ENCODE measurements at places on chromosomes 11 and 22.

DNA sequence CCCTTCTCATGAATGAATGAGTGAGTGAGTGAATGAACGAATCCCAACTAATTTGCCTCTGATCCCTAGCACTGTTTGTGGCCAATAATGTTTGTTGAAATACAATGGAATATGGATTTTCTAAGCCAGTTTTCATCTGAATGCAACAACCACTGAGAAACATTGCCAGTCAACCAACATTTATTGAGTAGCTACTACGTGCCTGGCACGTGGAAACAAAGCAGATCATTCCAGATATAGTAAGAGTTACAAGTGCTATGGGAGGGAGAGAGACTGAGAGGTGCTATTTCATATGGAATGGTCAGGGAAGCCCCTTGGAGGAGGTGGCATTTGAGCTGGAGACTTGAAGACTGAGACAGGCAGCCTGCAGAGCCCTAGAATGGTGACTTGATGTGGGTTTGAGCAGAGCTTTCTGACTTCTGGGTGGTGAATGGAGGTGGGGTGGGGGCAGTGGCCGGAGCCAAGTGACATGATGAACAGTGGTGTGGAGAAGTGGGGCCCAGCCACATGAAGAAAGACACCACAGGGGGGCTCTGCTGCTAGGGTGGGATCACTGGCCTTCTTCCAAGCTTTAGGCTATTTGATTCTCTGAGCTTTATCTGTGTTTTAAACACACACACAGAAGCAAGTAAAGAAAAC lies 35.1 kb upstream of the SMTN start:
- DNase-seq = no peak

DNA sequence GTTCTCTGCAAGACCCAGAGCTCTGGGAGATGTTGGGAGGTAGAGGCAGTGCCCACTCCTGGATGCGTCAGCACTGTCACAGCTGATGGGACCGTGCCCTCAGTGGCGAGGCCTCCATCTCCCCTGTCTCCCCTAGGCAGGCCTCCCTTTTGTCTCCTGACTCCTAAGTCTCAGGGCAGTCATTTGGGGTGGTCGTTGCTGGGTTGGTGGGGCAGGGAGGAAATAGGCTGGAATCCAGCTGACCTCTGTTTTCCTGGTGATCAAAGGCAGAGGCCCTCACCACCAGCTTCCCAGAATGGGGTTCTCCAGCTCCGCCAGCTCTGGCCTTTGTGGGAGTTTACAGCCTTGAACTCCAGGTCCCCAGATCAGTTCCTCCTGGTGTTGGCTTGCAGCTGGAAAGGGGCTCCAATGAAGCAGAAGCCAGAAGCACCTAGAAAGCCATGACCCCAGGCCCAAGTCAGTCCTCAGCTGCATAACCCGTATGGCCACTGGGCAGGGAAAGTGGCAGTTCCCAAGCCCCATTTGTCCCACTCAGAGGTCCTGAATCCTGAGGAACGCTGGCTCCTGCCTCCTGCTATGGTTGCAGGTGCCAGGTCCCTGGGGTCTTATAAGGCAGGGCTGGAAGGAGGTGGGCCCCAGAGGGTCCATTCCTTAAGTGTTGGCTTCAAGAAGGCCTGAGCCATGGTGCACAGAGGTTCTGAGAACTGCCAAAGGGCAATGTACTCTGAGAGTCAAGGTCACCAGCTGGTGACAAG lies 7.3 kb upstream of the FXYD2 start:
- no peak for DNase-seq

GRCh38 chr11:119367661-119368120 lies 13.8 kb downstream of the USP2 start:
- no peak for DNase-seq

GRCh38 chr11:83235825-83236224 lies 42.3 kb downstream of the ANKRD42 start:
- DNase-seq = no peak

DNA sequence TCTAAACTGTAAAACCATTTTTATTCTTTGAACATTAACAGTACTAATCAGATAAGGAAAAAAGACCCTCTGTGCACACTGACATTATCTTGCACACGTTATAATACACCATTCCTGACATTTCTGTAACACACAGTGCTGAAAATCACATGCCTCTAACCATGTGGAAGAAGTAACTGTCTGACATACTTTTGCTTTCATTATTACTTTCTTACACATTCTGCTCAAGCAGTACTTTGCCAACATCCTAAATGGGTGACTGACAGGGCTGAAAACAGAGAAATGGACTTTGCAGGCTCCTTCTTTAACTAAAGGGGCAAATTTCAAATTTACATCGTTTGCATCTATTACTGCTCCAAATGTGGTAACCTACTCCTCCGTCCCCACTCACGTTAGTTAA lies 22.8 kb upstream of the TP53AIP1 start:
- DNase-seq = no peak

GRCh38 chr11:126194121-126194543 lies 17.3 kb downstream of the RPUSD4 start:
- no peak for DNase-seq

DNA sequence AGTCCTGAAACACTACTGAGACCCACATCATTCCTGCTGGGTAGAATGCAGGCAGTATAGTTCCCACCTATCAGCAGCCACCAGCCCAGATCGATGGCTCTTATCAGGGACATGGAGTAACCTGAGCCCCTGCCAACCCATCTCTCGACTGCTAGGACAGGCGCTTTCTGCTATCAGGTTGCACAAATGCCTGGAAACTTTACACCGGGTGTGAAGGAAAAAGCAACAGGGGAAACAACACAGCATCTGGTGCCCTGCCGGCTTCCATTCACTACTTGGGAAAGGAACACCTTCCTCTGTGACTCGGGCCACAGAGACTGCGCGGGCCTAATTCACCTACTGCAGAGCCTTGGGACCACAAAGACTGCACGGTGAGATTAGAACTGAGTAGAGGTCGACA lies 18.5 kb downstream of the RBFOX2 start:
- no peak for DNase-seq

DNA sequence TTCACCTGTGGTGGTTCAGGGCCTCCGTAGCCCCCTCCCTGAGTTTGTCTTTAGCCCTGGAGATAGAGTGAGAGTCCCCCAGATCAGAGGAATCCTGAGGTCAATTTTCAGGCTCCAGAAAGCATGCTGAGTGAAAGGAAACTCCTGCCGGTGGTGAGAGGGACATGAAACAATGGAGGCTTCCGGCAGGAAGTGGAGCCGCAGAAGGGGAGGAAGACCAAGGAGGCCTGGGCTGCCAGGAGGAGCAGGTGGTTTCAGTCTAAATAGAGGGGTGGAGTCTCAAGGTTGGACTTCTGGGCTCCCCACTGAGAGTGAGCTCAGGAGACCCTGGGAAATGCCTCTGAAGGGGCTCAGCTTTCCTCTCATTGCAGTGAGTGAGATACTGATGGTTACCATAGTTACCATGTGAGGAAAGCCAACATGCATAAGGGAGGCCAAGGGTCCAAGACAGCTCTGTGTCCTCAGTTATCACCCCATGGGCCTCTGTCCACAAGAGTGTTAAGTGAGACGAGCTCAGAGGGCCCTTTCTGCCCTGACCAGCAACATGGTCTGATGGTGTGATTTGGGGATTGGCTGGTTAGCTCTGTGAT lies 10.7 kb downstream of the SLCO2B1 start:
- no peak for DNase-seq

DNA sequence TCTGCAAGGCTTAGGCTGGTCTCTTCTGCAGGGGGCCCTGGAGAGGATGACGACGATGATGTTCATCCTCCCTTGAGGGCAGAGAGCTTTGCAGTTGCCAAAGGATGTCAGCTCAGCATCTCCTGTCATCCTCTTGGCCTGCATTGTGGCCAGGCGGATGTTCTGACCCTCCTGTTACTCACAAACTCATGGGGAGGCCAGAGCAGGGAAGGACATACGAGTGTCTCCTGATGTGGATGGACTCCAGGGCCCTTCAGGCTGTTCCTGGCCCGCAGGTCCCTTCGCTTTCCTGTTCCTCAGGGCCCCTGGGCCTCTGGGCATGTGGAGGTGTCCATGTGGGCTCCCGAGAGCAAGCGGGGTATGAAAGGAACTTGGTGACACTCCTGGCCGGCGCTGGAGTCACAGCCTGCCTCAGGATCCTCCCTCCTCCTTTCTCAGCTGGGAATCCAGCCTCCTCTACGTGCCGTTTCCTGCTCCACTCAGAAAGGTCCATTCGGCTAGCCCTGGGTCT lies 8.5 kb downstream of the ADORA2A start:
- no peak for DNase-seq

GRCh38 chr11:61666684-61667297 lies 13.4 kb upstream of the DAGLA start:
- DNase-seq = no peak

GRCh38 chr22:49487950-49488349 lies 339.7 kb downstream of the BRD1 start:
- no peak for DNase-seq

DNA sequence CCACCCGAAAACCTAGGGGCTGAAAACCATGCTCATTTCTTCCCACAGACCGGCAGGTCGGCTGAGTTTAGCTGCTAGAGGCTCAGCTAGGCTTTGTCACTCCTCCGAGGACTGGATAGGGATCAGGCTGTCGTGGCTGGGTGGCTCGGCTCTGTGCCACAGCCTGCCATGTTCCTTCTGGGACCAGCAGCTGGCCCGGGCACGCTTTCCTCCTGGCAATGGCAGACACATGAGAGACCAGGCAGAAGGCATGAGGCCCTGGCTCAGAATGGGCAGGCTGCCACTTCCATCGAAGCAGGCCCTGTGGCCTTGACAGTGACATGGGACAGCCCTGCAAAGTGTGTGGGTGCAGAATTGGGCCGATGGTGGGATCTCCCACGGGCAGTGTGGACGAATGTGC lies 20.9 kb downstream of the PARVG start:
- no peak for DNase-seq

DNA sequence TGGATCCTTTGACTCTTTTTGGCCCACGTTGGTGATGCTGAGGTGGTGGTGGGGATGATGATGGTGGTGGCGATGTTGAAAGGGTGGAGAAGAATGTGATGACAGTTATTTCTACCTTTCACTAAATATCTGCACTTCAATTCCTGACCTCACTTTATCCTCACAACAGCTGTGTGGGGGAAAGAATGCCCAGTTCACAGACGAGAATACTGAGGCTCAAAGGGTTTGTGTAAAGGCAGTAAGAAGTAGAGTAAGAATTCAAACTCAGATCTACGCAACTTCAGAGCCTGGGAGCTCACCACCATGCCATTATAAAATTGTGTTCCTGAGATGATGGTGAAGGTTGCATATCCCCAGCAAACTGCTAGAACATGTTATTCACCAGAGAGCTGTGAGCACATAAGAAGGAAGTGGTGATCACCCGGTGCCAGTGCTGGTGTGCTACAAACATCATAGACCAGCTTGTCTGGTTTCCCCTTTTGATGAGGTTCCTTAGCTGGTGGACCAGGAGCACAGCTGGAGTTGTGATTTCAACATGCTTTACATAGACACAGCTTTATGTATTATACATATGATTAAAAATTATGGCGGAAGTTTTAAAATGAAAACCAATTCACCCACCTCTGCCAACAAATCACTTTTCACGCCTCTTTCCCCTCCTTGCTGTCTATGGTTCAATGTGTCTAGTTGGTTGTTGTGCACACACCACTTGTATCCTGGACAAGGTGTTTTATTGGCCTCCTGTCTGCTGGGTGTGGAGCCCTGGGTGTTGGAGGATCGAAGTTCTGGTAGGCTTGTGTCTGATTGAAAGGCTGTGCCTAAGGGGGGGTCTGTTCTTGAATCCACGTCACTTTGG lies 6.2 kb downstream of the ST14 start:
- DNase-seq = no peak

DNA sequence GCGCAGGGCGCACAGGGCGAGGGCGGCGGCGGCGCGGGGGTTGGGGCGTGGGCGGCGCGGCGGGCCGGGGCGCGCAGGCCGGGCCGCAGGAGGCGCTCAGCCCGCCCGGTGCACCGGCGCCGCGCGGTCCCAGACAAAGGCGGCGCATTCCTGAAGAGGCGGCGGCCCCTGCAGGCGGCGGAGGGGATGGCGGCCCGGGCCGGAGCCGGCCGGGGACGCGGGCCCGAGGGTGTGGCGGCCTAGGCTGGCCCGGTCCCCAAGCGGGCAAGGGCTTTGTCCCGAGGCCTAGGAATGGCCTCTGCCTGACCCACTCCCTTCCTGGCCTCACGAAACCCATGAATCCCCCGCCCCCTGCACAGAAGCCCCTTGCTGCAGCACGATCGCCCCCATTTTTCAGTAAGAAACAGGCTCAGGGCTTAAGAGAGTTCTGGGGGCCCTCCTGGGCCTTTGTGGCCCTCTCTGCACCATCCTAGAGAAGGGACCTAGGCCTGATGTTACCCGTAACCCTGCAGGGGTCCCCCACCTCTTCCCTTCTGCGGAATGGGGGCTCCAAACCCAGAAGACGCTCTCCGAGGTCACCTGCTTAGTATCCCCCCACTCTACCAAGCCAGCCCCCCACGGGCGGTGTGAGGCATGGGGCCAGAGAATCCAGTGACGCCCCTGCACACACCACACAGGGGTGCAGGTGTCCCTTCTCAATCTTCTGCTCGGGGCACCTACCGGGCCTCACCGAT lies at the start of gene RTN4R:
Gene RTN4R (minus strand): TSS at position 40 of the 734 bp plus-strand sequence. CDS start 226 bp downstream, outside the sequence.
- no peak for DNase-seq

DNA sequence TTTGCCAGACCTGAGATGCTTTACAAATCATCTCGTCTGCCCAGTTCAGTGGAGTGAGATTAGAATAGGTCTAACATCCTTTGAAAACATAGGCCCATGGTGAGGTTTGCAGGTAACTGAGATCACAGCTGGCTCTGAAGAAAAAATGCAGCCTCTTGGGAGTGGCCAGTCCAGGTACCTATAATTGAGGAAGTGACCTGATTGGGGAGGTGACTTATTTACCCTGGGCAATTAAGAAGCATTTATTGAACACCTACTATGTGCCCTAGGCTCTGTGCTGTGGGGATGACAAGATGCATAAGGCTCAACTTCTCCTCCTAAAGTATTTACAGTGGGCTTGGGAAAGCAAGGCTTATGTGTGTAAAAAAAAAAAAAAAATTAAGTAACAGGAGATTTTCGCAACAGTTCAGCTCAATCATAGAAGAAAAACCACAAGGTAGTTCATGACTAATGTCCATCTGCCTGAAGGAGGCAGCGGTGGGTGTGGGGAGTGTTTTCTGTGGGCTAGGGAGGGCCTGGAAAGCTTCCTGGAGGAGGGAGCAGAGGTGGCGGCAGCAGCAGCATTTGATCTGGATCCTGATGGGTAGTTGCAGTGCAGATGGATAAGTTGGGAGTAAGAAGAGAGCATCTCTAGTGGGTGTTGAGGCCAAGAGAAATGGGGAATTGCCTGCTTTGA lies 16.1 kb downstream of the MICAL2 start:
- no peak for DNase-seq
